ENCODE measurements at places on chromosomes 4 and X.

DNA sequence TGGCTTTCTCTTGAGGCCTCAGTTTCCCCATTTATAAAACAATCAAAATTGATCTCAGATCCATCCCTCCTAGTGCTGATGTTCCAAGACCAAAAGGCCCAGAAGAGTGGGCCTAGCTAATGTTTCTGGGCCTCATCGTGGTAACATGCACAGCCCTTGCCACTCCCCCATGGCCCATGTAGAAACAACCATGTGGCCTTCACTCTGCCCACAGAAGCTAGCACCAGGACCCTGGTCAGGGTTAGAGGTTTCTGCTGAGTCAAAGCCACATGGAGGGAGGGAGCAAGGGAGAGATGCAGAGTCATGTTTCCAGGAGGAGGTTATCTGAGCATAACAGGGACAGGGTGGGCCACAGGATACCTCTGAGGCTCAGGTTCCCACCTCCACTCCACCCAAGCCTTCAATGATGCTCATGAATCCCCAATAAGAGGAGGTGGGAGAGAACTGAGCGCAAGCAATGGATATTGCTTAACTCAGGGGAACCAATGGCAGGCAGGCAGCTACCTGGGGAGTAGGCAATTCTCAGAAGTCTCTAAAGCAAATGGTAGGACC is 16.9 kb downstream of the OTUD5 start:
- no peak for DNase-seq

GRCh38 chr4:8582436-8582835 is 2.2 kb downstream of the GPR78 start:
- DNase-seq = peak; percentile 23

DNA sequence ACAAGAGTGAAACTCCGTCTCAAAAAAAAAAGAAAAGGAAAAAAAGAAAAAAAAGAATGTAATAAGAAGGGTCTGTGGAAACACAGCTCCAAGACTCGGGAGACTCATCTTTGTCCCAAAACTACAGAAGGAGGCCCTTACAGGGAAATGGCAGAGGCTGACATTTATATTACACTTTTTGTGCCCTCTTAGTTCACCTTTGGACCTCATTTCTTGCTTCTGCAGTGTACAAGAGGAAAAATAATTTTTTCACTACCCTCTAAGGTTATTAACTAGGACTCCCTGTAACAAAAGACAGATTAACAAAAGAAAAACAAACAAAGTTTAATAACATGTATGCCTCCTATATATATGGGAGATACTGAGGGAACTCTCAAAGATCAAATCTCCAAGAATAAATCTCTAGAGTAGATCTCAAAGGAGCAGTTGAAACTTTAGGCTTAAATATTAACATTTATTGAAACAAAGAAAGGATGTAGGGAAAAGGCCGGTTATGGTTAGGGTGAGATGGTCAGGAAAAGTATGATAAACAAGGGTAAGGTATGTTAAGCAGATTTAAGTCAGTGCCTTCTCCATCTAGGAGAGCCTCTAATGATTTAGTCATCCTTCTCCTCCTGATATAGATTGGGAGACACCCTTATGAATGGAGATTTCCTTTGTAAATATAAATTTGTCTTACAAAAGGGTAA is 121.3 kb upstream of the JADE1 start:
- DNase-seq = no peak

DNA sequence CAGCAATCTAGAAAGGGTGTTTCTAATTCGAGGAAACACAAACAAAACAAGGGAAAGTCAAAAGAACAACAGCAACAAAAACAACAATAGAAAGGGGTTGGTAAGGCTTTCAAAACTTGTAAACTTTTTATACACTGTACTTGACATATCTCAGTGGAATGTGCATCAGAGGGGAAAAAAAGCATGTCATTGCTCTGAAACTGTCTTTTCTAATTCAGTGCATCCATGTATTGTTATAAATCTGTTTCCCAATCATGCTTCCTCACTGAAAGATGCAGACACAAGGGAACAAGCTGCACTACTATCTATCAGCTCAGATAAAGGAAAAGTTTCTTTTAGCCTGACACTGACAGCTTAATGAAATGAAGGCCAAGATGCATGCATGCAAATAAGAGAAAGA is 44.2 kb upstream of the PCDH18 start:
- no peak for DNase-seq

DNA sequence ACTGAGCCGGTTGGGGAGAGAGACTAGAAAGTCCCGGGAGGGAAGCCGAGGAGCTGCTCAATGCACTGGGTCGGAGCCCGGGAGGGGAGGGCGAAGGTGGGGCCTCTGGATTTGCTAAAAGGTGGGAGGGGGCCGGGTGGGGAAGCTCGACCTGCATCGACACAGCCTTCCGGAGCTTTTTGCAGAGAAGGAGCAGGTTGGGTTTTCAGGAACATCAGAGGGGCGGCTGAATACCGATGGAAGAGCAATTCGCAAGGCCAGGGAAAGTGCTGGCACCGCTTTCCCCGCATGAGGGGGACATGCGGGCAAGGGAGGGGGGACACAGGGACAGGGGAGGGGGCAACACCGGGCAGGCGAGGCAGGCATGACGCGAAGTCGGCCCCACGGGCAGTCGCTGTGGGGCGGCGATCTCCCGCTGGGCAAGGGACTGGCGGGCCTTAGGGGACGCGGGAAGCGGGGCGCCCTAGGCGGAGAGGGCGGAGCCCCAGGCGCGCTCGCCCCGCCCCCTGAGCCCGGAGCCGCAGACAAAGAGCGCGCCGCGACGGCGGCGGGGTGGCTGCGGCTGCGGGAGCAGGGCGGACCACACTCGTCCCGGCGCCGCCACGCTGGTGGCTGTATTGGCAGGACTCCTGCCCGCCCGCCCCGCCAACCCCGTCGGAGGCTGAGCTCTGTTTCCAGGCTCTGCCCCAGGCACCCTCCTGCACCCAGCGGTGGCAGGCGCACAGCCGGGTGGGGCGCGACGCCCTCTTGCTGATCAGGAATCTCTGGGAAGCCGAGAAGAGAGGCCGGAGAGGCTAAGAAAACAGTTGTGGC is 11.6 kb downstream of the PDZD4 start:
- DNase-seq = peak; percentile 96

GRCh38 chr4:112523008-112523721 is 7.2 kb upstream of the NEUROG2 start:
- peak; percentile 87 for DNase-seq

GRCh38 chr4:45363931-45364330 is 637.6 kb upstream of the GNPDA2 start:
- DNase-seq = no peak

DNA sequence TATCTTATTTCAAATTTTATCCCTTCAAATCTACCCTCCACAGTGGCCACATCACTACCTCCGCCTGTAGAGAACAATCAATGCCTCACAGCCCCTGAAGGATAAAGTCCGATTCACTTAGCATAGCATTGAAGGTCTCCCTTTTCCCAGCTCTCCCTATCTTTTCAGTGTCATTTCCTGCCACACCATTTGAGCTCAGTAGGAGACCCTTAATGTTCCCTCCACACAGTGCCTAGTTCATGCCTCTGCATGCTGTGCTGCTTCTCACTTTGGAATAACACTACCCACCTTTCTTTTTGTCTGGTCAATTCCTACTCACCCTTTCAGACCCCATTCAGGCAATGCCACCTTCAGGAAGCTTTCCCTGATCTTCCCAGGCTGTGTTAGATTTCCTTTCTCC is 23.6 kb upstream of the SCOC start:
- no peak for DNase-seq

GRCh38 chr4:7970361-7970946 is 30.8 kb upstream of the AFAP1 start:
- no peak for DNase-seq

DNA sequence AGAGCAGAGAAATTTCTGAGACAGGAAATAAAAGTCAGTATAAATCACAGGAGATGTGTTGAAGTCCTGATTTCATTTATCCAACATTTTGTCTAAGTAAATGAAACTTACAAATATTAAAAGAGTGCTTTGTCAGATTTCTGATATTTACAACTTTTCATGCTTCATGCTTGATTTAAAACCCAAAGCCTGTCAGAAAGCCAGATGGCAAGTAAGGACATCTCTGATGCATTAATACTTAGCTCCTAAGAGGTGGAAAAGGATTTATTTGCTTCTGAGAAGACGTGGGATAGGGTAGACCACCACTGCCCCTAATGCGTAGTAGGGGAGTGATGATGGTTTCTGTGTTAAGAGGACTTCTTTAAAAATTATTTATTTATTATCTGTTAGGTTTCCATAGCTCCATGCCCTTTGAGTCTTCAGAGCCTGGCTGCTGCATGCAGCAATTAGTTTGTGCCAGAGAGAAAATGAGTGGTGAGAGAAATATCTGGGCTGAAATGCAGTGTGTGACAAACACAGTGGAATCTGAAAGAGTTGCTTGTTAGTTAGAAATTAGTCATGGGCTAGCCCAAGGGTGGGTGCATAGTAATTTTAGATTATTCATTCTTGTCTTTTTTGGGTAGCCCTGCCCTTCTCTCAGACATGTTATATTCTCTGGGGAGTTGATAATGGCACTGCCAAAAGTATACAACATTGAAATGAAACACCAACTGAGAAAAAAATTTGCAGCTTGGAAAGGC is 333.8 kb downstream of the C4orf33 start:
- no peak for DNase-seq

DNA sequence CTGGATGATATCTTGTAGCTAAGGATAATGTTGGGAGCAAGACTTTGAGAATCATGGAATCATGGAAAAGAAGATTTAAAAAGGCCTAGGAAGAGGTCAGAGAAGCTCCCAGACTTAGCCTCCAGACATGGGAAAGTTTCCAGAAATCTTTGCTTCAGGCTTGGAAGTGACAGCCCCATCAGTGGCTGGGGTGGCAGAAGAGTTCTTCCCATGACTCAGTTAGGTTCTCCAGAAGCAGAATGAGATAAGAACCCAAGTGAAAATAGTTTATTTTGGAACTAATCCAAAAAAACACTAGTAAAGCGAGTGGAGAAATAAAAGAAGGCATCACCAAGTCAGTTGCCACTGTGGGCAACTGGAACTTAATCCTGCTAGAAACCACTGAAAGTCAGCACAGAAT is 506.9 kb downstream of the MID1IP1 start:
- no peak for DNase-seq

DNA sequence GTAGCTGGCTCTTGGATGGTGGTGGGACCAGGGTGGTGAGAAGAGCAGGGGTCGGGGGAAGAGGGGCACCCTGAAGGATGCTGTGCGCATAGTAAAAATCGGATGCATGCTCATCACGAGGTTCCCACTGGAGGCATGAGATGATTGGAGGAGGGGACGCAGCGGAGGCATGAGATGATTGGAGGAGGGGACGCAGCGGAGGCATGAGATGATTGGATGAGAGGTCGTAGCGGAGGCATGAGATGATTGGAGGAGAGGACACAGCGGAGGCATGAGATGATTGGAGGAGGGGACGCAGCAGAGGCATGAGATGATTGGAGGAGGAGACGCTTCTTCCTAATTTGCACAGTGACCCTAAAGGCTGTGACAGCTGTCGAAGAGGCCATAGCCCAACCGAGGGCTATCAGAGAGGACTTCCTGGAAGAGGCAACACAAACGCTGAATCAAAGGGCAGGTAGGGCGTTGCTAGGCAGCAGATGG is 106.7 kb downstream of the ADRA2C start:
- DNase-seq = no peak

GRCh38 chrX:13864264-13864663 is 47.4 kb upstream of the GPM6B start:
- DNase-seq = no peak

- no peak for DNase-seq
These were observed 67.8 kb upstream of the ETNPPL start for GRCh38 chr4:108830509-108831244.

DNA sequence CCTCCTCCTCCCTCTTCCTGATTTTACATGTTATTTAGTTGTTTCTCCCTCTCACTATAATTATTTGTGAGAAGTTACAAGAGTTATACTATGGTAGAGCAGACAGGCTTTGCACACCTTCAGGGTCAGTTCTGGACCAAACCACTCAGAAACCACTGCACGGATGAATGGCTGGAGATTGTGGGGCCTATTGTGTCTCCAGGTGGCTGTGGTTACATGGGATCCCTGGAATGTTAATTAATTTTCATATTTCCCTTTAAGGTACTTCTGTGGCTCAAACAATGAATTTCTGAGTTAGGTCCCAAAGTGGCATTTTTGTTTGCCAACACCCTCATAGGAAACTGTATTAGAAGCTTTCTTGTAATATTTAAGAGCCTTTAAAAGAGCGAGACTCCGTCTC is 151.9 kb downstream of the BMPR1B start:
- DNase-seq = no peak

- DNase-seq = no peak
These were observed 97.2 kb upstream of the GALNTL6 start for GRCh38 chr4:171715973-171716372.

DNA sequence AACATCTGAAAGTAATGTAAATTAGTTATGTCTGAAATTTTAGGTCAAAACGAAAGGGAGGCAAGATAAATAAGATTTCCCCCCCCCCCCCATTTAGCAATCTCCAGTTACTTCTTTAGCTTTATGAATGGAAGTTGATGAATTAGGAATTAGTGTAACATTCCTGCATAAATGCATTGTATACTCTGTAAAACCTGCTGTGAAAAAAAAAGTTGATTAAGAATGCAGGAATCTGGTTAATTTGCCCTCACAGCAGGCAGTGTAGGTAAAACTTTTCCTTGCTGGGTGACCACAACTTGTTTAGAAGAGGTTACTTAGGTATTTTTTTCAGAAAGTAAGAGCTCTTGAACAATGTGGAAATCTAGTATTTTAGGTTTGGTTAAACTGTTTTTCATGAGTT is 15.3 kb downstream of the LARP7 start:
- no peak for DNase-seq

DNA sequence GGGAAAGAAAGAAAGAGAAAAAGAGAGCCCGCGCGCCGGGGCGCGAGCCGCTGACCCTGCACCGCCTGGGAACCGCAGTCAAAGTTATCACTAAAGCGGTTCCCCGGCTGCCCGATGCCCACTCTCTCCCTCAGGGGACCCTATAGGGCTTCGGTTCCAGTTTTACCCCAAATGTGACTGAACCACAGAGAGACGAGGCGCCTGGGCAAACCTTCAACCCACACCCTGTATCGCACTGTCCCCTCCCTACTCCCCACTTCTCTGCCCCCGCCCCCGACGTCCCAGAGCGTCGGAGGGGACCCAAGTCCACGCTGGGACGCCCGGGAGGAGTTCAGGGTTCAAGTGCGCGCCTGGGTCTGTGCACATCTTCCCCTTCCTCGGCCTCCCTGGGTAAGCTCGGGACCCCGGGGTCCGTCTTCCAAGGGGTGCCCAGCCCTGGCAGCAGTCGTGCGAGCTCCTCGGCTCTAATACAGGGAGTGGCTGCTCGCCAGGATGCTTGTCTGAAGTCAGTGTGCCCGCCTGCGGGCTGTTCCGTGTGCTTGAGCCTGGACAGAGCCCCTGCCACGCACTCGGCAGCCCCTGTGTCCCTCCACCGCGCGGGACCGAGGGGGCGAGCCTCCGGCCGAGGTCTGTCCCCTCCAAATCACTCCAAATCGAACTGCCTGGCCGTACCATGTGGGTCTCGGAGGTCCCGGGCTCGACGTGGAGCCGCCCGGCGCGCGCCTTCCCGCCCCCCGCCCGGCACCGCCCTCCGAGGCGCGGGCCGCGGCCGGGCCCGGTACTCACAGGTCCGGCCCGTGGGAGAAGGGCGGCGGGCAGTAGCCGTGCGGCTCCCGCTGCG is 960 bp downstream of the TRPC3 start:
- peak; percentile 77 for DNase-seq
